ENCODE measurements at places on chromosomes 6 and 20.

DNA sequence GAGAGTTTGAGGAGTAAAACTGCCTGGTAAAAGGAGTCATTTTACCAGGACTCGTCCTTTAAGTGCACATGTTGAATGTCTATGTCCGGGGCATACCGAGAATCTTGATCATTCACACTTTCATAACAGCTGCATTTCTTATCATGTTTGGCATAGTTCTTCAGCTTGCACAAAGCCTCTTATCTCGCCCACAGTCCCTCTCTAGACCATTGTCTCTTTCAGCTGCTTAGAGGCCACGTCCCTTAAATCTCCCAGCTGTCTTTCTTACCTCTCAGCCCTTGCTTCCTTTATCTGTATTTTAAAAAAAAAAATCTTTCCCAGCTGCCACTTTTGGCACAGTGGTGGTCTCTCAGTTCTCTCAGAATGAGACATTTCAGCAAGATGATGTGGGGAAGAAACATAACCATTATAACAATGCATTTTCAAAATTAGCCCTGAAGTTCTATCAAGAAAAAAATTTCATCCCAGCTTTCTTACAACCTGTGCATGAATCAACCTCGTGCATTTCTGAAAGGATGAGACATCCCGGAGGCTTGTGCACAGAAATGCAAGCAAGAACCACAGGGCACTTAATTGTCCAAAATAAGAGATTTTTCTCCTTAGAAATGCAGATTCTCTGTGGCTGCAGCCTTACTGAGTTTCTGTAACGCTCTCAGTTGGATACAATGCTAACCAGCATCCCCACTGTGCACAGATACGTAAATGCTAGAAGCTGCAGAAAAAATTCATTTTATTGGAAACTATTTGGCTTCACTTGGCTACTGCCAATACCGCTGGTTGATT lies 24.2 kb downstream of the RBM24 start:
- no peak for DNase-seq

DNA sequence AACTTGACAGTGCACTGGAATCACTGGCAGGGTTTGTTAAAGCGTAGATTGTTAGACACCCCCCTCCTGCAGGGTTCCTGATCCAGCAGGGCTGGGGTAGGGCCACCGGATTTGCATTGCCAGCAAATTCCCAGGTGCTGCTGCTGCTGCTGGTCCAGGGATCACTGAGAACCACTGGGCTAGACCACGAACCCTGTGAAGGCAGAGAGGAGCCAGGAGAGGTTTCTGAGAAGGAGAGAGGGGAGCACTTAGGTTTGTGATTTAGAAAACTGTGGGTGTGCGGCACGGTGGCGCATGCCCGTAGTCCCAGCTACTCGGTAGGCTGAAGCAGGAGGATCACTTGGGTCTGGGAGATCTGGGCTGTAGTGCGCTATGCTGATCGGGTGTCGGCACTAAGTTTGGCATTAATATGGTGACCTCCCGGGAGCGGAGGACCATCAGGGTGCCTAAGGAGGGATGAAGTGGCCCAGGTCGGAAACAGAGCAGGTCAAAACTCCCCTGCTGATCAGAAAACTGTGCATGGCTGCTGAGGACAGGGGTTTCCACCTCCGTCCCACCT lies 53.6 kb upstream of the FAM83D start:
- DNase-seq, result no peak

DNA sequence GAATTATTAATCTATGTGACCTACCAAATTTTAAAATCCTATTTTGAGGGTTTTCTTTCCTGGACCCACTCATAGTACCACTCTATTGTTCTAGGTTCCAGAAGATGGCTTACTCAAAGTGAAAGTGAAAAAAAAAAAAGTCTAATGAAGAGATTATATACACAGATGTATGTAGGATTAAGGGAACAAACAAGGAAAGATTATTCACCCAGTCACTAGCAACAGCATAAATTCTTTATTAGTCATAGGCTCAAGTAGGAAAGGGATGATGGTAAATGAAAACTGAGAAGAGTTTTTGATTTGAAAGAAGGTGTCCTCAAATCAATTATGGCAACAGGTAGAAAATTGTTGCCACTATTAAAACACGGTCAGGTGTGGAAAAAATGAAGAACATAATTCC lies 923.7 kb downstream of the TBC1D32 start:
- no peak for DNase-seq

- DNase-seq, result no peak
These were observed 1189.4 kb upstream of the EYS start for GRCh38 chr6:66896415-66896814.

DNA sequence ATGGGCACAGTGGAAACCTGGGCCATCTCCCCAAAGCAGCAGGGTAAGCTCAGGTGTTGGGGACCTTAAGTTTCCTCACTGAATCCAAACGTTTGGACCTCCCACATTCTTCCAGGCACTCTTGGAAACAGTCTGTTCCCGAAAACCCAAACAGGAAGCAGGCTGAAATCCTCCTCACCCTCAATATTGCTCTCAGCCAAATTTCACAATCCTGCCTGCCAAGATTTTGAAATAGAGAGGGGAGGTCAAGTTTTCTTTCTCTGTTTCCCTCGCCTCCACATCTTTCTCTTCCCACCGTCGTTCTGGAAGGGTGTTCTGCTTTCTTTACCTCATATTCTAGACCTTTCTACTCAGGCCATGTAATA lies 392.0 kb upstream of the SASH1 start:
- no peak for DNase-seq

DNA sequence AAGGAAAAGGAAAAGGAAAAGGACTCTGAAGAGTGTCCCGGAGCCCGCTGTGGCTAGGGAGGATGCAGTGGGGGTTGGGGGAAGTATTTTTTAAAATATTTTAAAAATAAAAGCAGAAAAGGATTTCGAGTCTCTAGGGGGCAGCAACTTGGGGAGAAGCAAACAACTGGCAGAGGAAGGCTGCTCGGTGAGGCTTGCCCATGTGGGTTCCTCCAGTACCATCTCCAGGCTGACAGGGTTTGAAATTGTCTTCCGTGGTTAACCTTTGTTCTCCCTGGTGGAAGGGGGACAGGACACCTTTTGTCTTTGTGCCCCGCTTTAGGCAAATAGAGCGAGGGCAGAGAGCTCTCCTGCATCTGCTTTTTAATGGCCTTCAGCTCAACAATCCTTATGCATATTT lies 60.4 kb upstream of the SNX9 start:
- DNase-seq, result peak; percentile 64

DNA sequence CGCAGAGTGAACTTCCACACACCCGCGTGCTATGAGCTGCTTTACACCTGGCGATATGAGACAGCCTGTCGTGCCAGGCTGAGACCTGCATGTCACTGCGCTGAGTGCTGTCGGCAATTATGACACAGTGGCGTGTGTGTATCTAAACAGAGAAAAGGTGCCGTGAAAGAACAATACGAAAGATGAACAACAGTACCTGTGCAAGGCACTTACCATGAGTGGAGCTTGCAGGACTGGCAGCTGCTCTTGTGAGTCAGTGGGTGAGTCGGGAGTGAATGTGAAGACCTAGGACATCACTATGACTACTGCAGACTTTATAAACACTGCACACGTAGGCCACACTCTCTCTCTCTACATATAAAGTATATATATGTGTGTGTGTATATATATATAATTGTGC lies 68.5 kb upstream of the DUSP22 start:
- no peak for DNase-seq

- DNase-seq, result peak; percentile 37
These were observed 170.5 kb downstream of the BACH2 start for GRCh38 chr6:90126181-90126580.

DNA sequence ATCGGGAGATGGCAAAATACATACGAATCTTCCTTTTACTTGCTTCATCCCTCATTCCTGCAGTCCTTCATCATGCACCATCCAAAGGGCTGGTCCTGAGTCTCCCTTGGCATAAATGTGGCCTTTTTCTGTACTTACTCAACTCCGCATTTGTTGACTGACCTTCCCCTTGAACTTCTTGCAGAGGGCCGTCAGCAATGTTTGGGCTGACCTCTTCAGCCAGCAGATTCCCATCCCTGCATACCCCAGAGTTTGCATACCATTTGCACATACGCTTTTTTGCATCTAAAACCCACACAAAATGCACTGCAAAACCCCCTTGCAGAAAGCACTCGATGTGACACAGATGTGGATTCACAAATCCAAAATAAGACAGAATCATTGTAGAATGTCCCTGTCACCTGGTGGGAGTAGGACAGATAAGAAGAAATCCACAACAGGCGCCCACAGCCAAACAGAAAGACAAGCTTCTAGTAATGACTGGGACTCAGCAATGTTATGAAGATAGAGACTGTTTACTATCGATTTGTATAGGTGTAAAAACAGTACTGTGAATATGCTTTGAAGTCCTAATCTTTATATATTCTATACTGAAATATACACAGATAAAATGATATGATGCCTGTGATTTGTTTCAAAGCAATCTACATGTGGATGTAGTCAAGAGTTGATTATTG lies 45.8 kb downstream of the TBC1D7 start:
- peak; percentile 28 for DNase-seq

DNA sequence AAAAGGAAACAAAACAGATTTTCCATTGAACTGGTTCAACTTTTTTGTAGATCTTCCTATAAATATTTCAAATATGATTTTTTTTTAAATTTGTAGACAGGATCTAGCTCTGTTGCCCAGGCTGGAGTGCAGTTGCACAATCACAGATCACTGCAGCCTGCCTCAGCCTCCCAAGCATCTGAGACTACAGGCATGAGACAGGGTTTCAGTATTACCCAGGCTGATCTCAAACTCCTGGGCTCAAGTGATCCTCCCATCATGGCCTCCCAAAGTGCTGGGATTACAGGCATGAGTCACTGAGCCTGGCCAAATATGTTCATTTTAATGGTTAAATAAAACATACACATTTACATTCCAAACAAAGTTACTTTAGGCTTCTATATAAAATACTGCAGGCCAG lies 33.6 kb downstream of the SAMHD1 start:
- DNase-seq, result no peak

- no peak for DNase-seq
These were observed 17.6 kb downstream of the PRDM1 start for GRCh38 chr6:106103728-106104109.

- no peak for DNase-seq
These were observed 184.8 kb upstream of the FOXQ1 start for GRCh38 chr6:1127129-1127528.

GRCh38 chr6:122710908-122711635 lies 68.4 kb upstream of the FABP7 start:
- DNase-seq, result no peak

DNA sequence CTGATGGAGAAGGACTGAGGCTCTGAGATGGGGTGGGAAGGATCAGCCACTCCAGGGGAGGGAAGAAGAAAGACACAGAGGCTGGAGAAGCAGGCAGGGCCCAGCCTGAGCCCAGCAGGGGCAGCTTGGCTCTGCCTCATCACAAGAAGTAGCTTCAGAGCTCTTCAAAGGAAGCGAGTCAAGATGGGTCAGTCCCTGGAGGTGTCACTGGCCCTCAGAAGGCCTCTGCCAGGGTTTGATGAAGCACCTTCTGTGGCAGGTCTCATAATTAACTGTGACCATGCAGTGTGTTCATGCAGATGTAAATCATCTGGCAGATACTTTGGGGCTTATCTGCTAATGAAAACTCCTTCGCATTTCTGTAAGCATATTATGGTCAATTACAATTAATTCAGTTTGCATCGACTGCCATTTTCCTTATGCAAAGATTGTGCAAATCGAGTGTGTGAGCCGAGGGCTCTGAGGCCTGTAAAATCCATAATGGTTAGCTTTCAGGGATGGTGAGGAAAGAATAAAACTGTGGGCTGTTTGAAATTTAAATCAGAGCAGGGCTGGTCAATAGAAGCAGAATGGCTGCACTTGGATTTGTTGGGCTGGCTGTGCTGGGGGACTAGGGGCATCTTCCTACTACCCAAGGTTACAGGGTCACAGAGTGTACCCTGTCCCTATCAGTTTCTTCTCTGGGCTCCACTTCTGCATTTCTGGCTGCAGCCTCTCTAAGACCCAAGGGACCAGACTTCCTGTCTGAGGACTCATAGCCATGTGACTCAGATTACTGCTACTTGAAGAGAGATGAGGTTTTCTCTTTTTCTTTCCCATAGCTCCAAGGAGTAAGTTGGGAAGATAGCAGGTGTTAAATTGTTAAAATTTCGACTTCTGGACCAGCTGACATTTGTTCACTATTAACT lies 376.6 kb downstream of the DHX35 start:
- peak; percentile 79 for DNase-seq

DNA sequence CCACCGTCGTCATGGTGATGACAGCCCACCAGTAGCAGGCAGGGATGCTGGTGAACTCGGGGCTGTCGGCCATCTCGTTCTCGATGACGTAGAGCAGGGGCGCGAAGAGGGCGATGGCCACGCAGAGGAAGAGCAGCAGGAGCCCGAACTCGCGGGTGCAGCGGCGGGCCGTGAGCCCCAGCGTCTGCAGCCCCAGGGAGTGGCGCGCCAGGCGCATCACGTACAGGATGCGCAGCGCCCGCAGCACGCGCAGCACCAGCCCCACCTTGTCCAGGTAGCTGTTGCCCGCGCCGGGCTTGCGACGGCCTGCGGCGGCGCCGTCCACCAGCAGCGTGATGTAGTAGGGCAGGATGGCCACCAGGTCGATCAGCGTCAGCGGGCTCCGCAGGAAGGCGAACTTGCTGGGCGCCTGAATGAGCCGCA lies 18.6 kb downstream of the KCNG1 start:
- no peak for DNase-seq

DNA sequence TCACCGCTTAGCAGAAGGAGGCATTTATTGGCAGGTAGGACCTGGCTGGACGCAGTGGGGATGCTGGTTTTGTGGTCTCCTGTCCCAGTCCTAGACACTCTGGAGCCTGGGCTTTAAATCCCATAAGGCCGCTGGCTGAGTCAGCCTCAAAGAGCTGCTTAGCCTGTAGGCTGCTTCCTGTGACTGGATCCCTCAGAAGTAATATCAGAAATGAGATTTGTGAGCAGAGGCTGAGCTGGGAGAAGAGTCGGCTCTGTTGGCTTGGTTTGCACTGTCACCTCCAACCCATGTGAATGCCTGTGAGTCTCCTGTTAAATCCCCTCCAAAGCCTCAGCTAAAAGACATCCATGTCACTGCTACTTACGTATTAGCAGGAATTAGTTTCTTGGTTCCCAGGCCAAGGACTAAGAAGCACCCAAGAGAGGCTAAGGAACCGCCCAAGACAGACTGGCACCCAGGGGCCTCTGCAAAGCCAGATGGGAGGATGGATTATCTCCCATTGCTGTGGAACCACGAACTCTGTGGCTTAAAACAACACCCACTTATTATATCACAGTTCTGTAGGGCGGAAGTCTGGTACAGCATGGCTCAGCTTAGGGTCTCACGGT lies 289.4 kb downstream of the CDC5L start:
- no peak for DNase-seq

GRCh38 chr6:13528232-13528631 lies 40.8 kb upstream of the GFOD1 start:
- no peak for DNase-seq

- DNase-seq, result no peak
These were observed 4.3 kb upstream of the PSORS1C2 start for GRCh38 chr6:31143148-31143547.

DNA sequence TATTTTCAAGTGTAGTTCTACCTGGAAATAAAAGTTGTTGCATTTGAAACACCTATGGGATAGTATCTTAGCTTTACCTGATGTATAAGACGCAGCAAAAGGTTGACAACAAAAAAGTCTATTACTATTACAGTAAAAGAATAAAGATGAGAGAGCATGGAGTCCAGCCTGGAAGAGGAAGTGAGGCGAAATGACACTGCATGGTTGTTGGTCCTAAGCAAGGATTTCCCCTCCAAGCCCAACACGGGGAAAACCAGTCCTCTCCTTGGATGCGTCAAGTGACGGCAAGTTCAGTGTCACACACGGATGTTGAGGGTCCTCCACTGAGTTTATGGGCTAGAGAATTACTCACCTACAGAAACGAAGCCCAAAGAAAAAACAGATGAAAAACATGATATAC lies 51.7 kb downstream of the COL11A2 start:
- no peak for DNase-seq

- DNase-seq, result no peak
These were observed 153.4 kb downstream of the MBOAT1 start for GRCh38 chr6:20058912-20059311.
